ENCODE measurements at places on chromosomes 1 and 21. TPM values are rescaled to one million over a fixed set of nuclear protein-coding genes. Genes with fewer than 3 reads are reported as not detected.

- no peak for DNase-seq
- no peaks in the 10 kb centered on the region for H3K27me3 ChIP-seq
- H3K27ac ChIP-seq = peak overlapping the region; percentile 32
- no peaks in the 10 kb centered on the region for H3K4me1 ChIP-seq
- no peak overlapping the region for H3K4me3 ChIP-seq
- no peaks in the 10 kb centered on the region for H3K36me3 ChIP-seq
Observed at GRCh38 chr21:28410256-28410655, 582.4 kb downstream of the LTN1 start.

DNA sequence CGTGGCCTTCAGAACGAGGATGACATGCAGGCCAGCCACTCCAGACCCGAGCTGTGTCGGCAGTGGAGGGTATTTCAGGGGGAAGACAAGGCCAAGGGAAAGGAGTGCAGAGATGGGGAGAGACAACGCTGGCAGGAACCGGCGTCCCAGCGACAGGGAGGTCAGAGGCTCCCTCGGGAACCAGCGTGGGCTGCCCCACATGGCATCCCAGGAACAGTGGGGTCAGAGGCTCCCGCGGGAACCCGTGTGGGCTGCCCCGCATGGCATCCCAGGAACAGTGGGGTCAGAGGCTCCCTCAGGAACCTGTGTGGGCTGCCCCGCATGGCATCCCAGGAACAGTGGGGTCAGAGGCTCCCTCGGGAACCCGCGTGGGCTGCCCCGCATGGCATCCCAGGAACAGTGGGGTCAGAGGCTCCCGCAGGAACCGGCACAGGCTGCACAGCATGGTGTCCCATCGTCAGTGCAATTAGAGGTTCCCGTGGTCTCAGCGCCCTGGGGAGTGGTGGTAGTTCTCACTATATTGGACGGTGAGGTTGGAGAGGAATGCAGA, 43.0 kb downstream of the SLC19A1 start:
- peaks cover 53% of the 10 kb centered on the region for H3K36me3 ChIP-seq
- no peaks in the 10 kb centered on the region for H3K27me3 ChIP-seq
- H3K4me1 ChIP-seq = no peaks in the 10 kb centered on the region

DNA sequence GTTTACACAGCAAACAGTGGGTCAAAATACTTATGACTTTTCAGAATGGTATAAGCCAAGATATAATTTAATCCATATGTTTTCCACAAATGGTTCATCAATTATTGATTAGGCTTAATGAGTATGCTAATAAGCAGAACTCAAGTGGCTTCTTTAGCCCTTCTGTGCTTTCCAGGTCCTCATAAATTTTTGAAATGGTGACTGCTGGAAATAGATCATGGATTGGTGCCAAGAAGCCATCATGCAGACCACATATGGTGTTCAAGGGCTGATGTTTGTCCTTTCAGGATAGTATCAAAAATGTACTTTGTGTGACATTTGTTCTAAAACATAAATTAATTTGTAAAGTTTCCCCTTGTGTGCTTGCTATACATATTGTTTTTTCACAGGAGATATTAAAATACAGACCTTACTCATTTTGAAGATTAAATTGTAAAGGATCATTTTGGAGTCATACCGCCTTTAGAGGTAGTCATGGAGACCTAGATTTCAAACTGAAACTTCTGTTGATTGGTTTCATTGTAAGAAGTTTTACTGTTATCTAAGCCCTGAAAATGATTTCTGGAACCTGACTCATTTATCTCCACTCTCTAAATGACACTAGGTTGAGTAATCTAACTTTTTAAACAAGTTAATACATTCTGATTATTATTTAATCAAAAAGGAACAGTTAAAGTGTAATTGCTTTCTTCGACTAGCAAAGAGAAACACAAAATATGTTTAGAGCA, 507.9 kb downstream of the PLA2G4A start:
- H3K27ac ChIP-seq = no peak overlapping the region
- no peak overlapping the region for H3K4me3 ChIP-seq
- H3K36me3 ChIP-seq = no peaks in the 10 kb centered on the region

Gene KLF17
- total RNA-seq = not detected

- H3K36me3 ChIP-seq = no peaks in the 10 kb centered on the region
- DNase-seq = no peak
- no peak overlapping the region for H3K4me3 ChIP-seq
Observed at GRCh38 chr21:17759511-17760178, 59.5 kb downstream of the C21orf91 start.

Gene LRRC38
- total RNA-seq = 0.30 TPM

GRCh38 chr21:40333731-40334130, 466.5 kb downstream of the PCP4 start:
- H3K4me3 ChIP-seq = no peak overlapping the region
- H3K4me1 ChIP-seq = peaks cover 7% of the 10 kb centered on the region
- DNase-seq = no peak
- no peaks in the 10 kb centered on the region for H3K36me3 ChIP-seq
- H3K27me3 ChIP-seq = peaks cover 6% of the 10 kb centered on the region

Gene SLC45A1
- 1.8 TPM for total RNA-seq

GRCh38 chr1:111656086-111657017, 36.8 kb downstream of the RAP1A start:
- H3K36me3 ChIP-seq = no peaks in the 10 kb centered on the region
- H3K4me3 ChIP-seq = no peak overlapping the region
- no peak for DNase-seq
- peak overlapping the region; percentile 52 for H3K27ac ChIP-seq
- H3K4me1 ChIP-seq = peaks cover 44% of the 10 kb centered on the region
- no peaks in the 10 kb centered on the region for H3K27me3 ChIP-seq

Gene GBP5
- total RNA-seq = 0.44 TPM

Gene PWP2
- total RNA-seq = 7.4 TPM

DNA sequence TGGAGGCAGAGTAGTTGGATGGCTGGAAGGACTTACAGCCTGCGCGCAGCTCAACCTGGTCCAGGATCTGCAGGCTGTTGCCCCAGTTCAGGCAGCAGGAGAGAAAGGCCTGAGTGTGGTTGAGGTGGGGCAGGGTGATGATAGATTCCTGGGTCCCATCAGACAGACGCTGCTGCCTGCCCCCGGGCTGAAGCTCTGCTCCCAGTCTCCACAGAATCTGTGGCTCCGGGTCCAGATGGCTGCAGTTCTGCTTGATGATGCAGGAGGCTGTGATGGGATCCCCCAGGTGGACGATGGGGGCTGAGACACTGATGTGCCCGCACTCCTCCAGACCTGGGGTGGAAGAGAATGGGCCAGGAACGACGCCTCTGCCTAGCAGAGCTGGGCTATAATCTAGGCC, 7.4 kb downstream of the CSF3R start:
- DNase-seq = no peak
- no peaks in the 10 kb centered on the region for H3K36me3 ChIP-seq
- no peaks in the 10 kb centered on the region for H3K4me1 ChIP-seq
- H3K4me3 ChIP-seq = no peak overlapping the region
- no peak overlapping the region for H3K27ac ChIP-seq
- peaks cover 45% of the 10 kb centered on the region for H3K27me3 ChIP-seq

- H3K4me3 ChIP-seq = peak overlapping the region; percentile 60
- H3K27ac ChIP-seq = peak overlapping the region; percentile 80
- peaks cover 5% of the 10 kb centered on the region for H3K4me1 ChIP-seq
- peak; percentile 76 for DNase-seq
- no peaks in the 10 kb centered on the region for H3K27me3 ChIP-seq
Observed at GRCh38 chr1:167819849-167820683, 93.9 kb downstream of the ADCY10 start.

Gene LRRC53
- total RNA-seq = not detected

Gene CSF3R
- total RNA-seq = 3.8 TPM

- no peak for DNase-seq
- H3K36me3 ChIP-seq = no peaks in the 10 kb centered on the region
- H3K4me3 ChIP-seq = no peak overlapping the region
- no peaks in the 10 kb centered on the region for H3K27me3 ChIP-seq
- no peak overlapping the region for H3K27ac ChIP-seq
- H3K4me1 ChIP-seq = peaks cover 36% of the 10 kb centered on the region
Observed at GRCh38 chr1:235266325-235266724, 61.7 kb downstream of the ARID4B start.

Gene SHISAL2A
- total RNA-seq = not detected

Gene PTPRF
- total RNA-seq = 2.9 TPM

GRCh38 chr21:42041711-42042110, 29.4 kb upstream of the UMODL1 start:
- peaks cover 8% of the 10 kb centered on the region for H3K27me3 ChIP-seq
- no peak for DNase-seq

DNA sequence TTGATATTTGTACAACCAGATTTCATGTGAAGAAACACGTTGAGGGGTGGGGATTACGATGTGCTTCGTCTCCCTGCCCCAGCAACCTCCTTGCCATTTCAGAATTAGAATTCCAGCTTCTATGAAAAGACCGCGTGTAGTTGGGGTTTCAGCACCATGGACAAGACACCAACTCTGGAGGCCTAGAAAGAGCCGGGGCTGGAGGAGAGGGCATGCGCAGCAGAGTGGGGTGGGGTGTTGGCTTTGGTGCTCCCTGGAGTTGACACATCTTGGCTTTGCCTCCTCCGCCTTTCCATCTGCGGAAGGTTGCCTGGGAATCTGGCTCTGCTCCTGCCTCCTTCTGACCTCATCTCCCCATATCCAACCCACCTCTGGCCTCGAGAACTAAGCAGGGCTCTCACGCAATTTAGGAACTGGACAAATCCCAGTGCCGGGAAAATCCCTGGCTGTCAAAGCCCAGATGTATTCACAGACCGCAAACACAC, 11.8 kb downstream of the HTR6 start:
- H3K4me1 ChIP-seq = no peaks in the 10 kb centered on the region
- H3K4me3 ChIP-seq = no peak overlapping the region
- no peak overlapping the region for H3K27ac ChIP-seq
- DNase-seq = peak; percentile 69
- peaks cover 50% of the 10 kb centered on the region for H3K27me3 ChIP-seq
- H3K36me3 ChIP-seq = no peaks in the 10 kb centered on the region

Gene SIM2
- total RNA-seq = not detected

DNA sequence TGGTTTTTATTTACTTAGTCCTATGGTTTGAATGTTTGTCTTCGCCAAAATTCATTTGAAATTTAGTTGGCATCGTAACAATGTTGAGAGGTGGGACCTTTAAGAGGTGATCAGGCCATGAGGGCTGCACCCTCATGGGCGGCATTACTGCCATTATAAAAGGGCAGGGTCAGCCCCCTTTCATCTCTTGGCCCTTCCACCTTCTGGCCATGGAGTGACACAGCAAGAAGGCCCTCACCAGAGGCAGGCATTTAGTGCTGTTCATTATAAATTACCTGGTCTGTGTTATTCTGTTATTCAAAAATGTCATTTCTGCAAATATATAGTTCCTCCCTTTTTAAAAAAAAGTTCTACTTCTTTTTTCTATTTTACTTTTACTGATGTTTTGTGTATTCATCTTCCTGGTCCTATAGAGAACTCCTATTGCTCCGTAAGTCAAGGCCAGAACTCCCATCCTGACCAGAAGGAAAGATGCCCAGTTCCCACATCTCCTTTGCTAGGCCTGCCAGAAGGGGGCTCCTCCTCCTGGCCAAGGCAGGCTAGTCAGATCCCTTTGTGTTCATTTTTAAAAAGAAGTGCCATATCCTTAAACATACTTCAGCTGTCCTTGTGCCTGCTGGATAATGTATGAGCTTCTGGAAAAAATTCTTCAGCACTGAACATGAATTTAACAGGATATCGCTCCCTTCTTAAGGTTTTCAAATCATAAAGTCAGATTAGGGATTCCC, 10.0 kb upstream of the LBR start:
- H3K4me1 ChIP-seq = peaks cover 15% of the 10 kb centered on the region
- DNase-seq = no peak
- no peak overlapping the region for H3K27ac ChIP-seq
- H3K27me3 ChIP-seq = no peaks in the 10 kb centered on the region
- H3K36me3 ChIP-seq = no peaks in the 10 kb centered on the region

DNA sequence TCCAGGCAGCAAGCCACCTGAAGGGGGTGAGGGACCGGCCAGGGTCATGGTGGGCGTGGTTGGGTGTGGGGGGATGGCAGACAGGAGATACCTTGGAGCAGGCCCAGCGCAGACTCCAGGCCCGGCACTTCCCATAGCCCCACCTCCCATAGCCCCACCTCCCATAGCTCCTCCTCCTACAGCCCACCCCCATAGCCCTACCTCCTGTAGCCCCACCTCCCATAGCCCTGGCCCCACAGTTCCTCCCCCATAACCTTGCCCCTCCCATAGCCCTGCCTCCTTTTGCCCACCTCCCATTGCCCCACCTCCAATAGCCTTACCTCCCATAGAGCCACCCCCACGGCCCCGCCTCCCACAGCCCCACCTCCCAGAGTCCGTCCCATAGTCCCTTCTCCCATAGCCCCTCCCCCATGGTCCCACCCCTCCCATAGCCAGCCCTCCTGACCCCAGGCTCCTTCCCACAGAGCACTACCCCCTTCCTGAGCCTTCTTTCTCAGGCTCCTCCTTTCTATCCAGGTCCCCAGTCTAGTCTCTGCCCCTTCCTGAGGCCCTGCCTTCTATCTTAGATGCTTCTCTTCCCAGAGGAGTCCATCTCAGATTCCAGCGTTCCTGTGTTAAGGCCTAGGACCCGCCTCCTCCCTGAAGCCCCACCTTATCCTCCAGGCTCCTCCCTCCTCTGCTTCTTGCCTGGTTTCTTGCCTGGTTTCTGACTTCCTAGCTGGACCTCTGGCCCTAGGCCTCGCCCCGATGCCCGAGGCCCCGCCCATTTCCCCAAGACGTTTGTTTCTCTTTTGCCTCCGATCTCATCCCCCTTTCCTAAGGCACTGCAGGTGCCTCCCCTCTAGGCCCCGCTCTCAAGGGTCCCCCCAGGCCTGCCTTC, 46.8 kb downstream of the PTPRU start:
- no peak overlapping the region for H3K4me3 ChIP-seq
- no peak overlapping the region for H3K27ac ChIP-seq
- no peaks in the 10 kb centered on the region for H3K36me3 ChIP-seq
- H3K4me1 ChIP-seq = no peaks in the 10 kb centered on the region
- no peaks in the 10 kb centered on the region for H3K27me3 ChIP-seq

Gene RHBG
- total RNA-seq = not detected

GRCh38 chr1:32501865-32502264, 37.0 kb downstream of the ZBTB8B start:
- H3K36me3 ChIP-seq = no peaks in the 10 kb centered on the region
- H3K27me3 ChIP-seq = no peaks in the 10 kb centered on the region
- H3K4me3 ChIP-seq = no peak overlapping the region
- peak overlapping the region; percentile 100 for H3K27ac ChIP-seq
- peak; percentile 42 for DNase-seq

Gene AADACL4
- total RNA-seq = not detected

Gene IGSF3
- 19.9 TPM for total RNA-seq

DNA sequence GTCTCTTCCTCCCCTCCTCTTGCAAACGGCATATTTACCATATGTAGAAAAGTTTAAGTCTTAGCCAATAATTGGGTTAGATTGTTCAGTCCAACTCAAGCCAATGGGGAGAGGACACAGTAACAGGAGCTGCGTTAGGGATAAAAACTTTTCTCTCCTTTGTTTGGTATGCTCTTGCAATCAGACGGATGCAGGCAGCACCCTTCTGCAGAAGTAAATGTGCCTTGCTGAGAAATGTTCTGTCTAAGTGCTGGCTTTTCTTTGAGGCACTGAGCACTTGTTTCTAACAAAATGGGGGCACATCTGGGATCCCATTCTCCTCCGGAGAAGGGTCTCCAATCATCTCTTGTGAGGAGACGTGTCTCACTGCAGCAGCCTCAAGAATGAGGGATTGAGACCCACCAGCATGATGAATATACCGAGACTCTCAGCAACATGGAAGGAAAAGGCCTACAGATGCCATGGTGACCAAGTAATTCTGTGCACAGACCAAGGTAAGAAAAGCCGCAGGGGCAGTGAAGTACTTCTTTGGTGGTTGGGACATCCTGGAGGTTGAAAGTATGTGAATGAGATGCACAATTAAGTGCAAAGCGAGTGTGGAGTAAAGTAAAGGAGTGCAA, 20.7 kb upstream of the GNG4 start:
- peaks cover 68% of the 10 kb centered on the region for H3K36me3 ChIP-seq
- no peak overlapping the region for H3K27ac ChIP-seq
- no peak for DNase-seq
- no peaks in the 10 kb centered on the region for H3K4me1 ChIP-seq
- H3K4me3 ChIP-seq = no peak overlapping the region
- no peaks in the 10 kb centered on the region for H3K27me3 ChIP-seq

Measured in left ventricle myocardium inferior (tissue), 1 donor.